ENCODE measurements at places on chromosomes 16 and 17. TPM values are rescaled to one million over a fixed set of nuclear protein-coding genes. Genes with fewer than 3 reads are reported as not detected.
A peak's percentile ranks its signal among the peaks of the same experiment; 100 is the strongest.

DNA sequence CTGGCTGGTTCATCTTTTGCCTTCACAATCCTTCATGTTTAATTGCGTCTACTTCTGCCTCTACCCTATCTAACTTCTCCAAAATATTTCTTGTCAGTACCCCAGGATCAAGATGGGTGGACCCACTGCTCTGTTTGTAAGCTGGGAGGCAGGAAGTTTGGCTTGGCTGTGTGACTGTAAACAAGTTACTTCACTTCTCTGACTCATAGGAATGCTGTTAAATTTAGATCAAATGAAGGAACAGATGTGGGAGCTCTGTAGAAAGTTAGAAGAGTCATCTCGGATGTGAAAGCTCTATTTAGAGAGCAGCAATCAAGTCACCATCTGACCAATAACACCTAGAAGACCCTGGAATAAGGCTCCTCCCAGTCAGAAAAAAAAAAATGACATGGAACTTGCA lies 55.2 kb upstream of the MRTFB start:
- DNase-seq: no peak
- H3K36me3 ChIP-seq: no peaks in the 10 kb centered on the region
- no peaks in the 10 kb centered on the region for H3K27me3 ChIP-seq
- peaks cover 4% of the 10 kb centered on the region for H3K4me1 ChIP-seq
- no peak overlapping the region for H3K27ac ChIP-seq

GRCh38 chr17:83186226-83186625 lies 106.8 kb downstream of the METRNL start:
- no peak for DNase-seq
- H3K27ac ChIP-seq: no peak overlapping the region
- no peaks in the 10 kb centered on the region for H3K36me3 ChIP-seq
- no peaks in the 10 kb centered on the region for H3K4me1 ChIP-seq
- peaks cover 2% of the 10 kb centered on the region for H3K27me3 ChIP-seq

DNA sequence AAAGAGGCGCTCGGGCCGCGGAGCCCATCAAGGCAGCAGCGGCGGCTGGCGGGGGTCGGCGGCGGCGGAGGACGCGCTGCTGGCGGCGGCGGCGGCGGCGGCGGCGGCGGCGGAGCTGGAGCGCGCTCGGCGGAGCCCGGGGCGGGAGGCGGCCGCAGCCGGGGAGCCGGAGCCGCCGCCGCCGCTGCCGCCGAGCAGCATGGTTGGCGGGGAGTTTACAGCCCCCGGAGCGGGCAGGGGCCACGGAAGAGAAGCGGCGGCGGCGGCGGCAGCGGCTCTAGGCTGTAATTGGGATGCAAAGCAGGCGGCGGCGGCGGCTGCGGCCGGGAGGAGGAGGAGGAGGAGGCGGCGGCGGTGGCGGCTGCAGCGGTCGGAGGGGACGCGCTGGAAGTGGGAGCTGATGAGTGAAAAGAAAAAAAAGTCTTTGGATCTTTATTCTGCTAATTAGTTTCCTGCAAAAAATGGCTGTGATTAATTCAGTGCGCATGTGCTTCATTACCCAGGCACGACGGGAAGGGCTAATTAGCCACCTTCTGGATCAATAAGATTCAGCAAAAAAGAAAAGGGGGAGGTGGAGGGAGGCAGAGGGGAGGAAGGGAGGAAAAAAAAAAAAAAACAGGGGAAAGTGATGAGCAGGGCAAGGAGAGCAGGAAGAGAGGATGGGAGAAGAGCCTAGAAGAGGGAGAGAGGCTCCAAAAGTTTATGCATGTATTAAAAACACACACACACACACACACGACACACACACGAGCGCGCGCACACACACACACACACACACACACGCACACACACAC lies 10.9 kb upstream of the ZFHX3 start:
- H3K27me3 ChIP-seq: peaks cover 76% of the 10 kb centered on the region
- peaks cover 6% of the 10 kb centered on the region for H3K4me1 ChIP-seq
- peak overlapping the region; percentile 68 for H3K27ac ChIP-seq

Gene MPV17L
- total RNA-seq: 0.38 TPM

Gene CSNK1D
- 16.2 TPM for total RNA-seq

Gene TBX21
- total RNA-seq: 1.6 TPM

DNA sequence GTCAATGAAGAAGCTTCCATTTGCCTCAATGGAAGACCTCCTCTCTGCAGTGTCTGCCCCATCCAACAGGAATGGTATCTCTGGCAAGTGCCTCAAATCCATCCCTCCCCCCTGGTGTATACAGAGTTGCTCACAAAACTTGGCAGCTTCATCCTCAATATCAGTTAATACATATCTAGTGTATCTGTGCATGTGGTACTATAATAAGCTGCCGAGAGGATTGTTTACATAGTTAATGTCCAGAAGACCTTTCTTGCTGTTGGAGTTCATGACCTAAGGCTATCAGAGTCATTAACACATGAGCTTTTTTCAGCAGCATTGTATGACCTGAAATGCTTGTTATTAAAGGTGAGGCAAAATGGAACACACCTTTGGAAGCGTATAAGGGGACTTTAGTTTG lies 14.0 kb upstream of the RASL10B start:
- H3K27ac ChIP-seq: no peak overlapping the region
- peaks cover 10% of the 10 kb centered on the region for H3K4me1 ChIP-seq
- H3K27me3 ChIP-seq: no peaks in the 10 kb centered on the region

Gene NPIPA8
- 0.05 TPM for total RNA-seq

Gene SMCR8
- 7.8 TPM for total RNA-seq

Gene KRT40
- 0.09 TPM for total RNA-seq

DNA sequence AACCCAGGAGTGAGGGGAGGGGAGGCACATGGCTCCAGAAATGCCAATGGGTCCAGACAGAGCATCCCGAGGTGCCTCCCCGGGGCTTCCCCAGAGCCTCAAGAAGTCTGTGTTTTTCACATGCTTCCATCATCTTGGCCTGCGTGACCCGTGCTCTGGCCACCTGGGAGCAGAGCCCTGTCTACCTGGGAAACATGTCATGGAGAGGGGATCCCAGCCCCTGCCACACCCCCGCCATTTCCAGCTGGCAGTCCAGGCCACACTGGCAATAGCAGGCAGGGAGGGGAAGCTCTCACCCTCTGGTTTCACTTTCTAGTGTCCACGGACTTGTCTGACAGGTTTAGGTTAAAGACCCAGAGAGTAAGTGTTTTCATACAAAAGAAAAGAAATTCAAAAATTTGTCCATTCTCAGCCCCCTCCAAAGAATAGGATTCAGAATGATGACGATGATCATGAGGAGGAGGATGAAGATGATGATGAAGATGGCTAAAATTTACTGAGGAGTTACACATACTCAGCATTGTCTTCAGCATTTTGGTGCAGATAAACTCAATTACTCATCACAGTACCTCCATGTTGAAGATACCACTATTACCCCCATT lies 9.0 kb downstream of the SMIM5 start:
- H3K27me3 ChIP-seq: no peaks in the 10 kb centered on the region
- H3K36me3 ChIP-seq: peaks cover 28% of the 10 kb centered on the region

Gene MED9
- 14.3 TPM for total RNA-seq

GRCh38 chr17:63696381-63696961 lies 3.5 kb downstream of the LIMD2 start:
- H3K27me3 ChIP-seq: no peaks in the 10 kb centered on the region
- H3K27ac ChIP-seq: peak overlapping the region; percentile 94
- H3K4me3 ChIP-seq: no peak overlapping the region
- peaks cover 22% of the 10 kb centered on the region for H3K4me1 ChIP-seq
- peaks cover 49% of the 10 kb centered on the region for H3K36me3 ChIP-seq
- DNase-seq: no peak

DNA sequence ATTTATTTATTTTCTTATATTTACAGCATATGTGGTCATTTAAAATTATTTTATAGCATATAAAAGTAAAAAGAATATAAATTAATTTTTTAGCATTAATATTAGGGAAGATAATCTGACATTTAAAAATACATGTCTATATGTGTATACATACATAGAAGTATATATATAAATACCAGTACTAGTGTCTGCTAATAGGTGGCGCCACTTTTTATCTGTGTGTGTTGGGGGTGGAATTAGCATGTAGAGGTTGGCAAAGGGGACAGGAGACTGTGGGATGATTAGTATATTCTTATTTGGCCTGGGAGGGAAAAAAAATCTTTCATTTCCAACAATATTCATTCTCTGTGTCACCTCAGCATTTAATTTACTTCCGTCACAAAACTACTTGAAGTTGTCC lies 359.1 kb downstream of the WWOX start:
- H3K4me1 ChIP-seq: no peaks in the 10 kb centered on the region
- H3K4me3 ChIP-seq: no peak overlapping the region
- H3K36me3 ChIP-seq: no peaks in the 10 kb centered on the region
- DNase-seq: no peak
- no peaks in the 10 kb centered on the region for H3K27me3 ChIP-seq
- H3K27ac ChIP-seq: no peak overlapping the region

DNA sequence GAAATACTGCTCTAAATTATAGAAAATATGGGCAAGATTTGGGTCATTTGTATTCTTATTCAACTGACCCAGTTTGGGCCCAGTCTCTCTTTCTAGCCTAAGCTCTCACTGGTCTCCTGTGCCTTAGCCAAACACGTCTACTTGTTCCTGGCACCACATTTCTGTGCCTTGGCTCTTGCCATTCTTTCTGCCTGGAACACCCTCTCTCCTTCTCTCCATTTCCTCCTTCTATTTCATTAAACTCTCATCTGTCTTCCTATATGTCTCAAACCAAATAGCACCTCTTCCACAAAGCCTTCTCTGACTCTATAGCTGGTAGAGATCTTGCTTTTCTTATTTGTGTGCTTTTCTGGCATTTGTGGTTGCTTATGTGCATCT lies 37.7 kb upstream of the NUFIP2 start:
- H3K27me3 ChIP-seq: no peaks in the 10 kb centered on the region
- H3K4me3 ChIP-seq: no peak overlapping the region
- no peak overlapping the region for H3K27ac ChIP-seq
- no peak for DNase-seq

DNA sequence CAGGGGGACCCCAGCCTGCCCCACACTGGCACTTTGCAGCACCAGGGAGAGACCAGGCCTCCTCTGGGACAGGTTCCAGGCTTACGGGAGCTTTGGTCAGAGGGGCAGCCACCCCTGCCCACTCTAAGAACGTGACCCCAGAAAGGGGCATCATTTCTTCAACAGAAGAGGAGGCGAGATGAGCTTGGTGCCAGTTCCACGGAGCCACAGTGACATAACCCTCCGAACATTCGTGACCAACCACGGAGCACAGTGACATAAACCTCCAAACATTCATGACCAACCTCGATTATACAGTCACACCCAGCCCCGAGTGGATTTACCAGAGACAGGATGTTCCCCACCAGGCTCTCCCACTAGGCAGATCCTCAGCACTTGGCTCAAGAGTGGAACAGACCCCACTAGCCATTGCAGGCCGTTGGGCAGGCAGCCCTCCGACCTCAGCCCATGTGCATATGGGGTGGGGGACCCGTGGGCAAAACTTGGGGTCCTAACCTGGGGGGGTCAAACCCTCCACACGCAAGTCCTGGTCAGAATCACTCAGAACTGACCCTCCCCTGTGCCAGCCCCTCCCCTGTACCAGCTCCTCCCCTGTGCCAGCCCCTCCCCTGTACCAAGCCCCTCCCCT lies 112.9 kb downstream of the METRNL start:
- no peak overlapping the region for H3K4me3 ChIP-seq
- no peaks in the 10 kb centered on the region for H3K36me3 ChIP-seq
- H3K4me1 ChIP-seq: peaks cover 6% of the 10 kb centered on the region
- DNase-seq: no peak
- no peak overlapping the region for H3K27ac ChIP-seq

GRCh38 chr17:49216953-49217650 lies 6.6 kb downstream of the ABI3 start:
- H3K36me3 ChIP-seq: peaks cover 25% of the 10 kb centered on the region
- peak overlapping the region; percentile 36 for H3K27ac ChIP-seq
- no peak overlapping the region for H3K4me3 ChIP-seq
- no peak for DNase-seq

DNA sequence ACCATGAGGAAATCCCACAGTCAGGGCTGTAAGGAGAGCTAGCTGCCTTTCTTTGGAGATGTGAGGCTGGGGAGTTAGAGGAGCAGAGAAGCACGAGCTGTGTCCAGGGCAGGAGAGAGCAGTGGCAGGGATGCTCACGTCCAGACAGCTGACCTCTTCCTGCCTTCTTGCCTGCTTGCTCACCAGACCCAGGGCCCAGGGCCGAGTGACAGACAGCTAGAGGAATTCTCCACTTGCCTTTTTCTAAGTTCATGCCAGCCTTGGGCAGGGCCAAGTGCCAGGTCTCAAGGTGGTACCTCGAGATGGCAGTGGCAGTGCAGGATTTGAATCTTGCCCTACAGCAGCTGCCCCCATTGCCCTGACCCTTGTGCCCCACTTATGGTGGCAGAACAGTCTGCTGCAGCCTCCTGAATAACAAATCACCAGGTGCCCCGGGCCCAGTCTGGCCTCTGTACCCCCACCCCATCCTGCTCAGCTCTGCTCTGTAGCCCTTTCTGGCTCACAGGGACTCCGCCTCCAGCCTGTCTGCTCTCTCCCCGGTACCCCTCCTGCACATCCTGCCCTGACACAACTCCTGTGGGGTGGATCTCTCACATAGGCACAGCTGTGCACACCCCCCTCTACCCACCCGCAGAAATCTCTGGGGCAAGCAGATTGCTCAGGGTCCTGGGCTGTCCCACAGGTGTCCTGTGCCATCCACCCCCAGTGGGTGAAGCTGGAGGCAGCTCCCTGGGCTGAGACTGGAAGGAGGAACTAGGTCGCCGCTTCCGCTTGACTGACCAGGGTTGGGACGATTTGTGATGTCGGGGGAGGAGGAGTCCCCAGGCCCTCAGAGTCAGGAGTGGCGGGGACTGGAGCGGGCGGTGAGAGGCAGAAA lies 25.9 kb downstream of the GRIN2C start:
- H3K36me3 ChIP-seq: peaks cover 17% of the 10 kb centered on the region
- no peaks in the 10 kb centered on the region for H3K27me3 ChIP-seq
- DNase-seq: no peak
- no peaks in the 10 kb centered on the region for H3K4me1 ChIP-seq

- H3K36me3 ChIP-seq: no peaks in the 10 kb centered on the region
- no peaks in the 10 kb centered on the region for H3K27me3 ChIP-seq
- no peak for DNase-seq
- no peaks in the 10 kb centered on the region for H3K4me1 ChIP-seq
- H3K27ac ChIP-seq: no peak overlapping the region
- no peak overlapping the region for H3K4me3 ChIP-seq
Measured at GRCh38 chr16:48126801-48127644, 28.8 kb downstream of the ABCC12 start.
